Globus pallidus (tissue), 1 donor: ENCODE measurements at places on chromosomes 16 and 17.

- no peak for DNase-seq
Observed at GRCh38 chr16:17759451-17760390, 289.0 kb upstream of the XYLT1 start.

DNA sequence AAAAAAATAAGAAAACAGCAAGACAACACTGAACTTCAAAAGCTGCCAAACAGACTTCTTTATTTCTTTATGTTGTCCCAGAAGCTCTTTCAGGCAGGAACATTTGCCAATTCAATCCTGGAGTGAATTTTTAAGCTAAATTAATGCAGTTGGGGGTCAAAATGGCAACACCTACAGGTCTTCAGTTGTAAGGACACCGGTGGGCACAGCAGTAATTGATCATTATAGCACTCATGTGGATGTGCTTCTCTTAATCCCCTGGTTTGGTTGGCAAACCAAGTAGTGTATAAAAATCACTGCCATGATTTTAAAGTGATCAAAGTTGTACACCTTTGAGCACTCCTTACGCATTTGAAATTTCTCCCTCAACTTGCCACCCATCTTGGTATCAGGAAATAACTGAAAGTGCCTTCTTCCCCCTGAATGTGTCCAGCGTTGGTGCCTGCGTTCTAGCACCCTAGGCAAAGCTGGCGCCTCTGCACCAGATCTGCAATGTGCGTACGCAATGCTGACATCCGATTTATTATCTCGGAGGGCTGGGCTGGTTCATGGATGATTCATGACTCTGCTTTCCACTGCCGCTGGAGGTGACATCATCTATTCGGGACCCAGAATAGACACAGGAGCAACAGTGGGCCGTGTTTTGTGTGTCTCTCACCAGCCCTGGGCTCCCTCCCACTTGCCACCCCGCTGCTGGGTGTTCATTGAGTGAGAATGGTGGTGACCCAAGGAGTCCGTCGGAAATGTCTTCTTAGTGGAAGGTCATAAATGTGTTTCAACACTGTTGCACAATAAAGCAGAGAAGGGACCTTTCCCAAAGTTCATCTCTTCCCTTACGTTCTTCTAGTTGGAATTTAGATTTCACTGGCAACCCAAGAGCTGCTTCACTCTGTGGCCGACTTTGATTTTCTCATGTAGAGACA, 203.4 kb downstream of the CCDC182 start:
- no peak for DNase-seq

- no peak for DNase-seq
Observed at GRCh38 chr16:73368715-73369114, 320.8 kb upstream of the ZFHX3 start.

- DNase-seq, result no peak
Observed at GRCh38 chr17:68089881-68090280, 54.3 kb downstream of the KPNA2 start.

DNA sequence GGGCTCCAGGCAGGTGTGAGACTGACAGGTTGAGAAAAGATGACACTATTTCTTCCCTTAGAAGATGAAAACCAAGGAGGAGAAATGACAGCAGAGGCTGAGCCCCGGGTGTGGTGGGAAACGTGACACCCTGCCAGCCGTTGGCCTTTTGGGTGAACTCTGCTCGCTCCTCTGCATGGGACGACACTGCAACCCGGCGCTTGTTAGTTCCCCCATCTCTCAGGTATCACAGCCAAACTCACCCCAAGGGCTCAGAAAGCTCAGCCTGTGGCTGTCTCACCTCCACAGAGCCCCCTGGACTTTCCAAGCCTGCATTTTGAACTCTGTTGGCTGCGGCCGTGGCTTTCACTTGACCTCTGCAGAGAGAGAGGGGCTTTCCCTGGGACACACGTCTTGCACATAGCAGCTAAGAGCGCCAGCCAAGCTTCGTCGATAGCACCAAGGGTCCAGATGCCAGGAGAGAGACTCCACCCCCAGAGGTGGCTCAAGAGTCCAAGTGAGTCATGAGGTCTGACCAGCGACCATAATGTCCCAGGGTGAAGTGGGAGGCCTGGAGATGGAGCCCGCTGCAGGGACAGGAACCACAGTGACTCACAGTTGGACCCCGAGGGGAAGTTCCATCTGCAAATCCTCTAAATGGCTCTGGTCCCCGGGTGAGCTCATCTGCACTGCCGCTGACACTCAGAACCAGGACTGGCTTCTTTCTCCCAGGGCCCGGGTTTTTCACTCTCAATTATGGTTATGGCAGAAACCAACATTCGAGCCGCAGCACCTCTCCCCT, 301.9 kb downstream of the SOX9 start:
- no peak for DNase-seq

- no peak for DNase-seq
Observed at GRCh38 chr17:78652913-78653312, 75.7 kb upstream of the DNAH17 start.
